ENCODE measurements at places on chromosomes 11 and 22. TPM values are rescaled to one million over a fixed set of nuclear protein-coding genes. Genes with fewer than 3 reads are reported as not detected.

DNA sequence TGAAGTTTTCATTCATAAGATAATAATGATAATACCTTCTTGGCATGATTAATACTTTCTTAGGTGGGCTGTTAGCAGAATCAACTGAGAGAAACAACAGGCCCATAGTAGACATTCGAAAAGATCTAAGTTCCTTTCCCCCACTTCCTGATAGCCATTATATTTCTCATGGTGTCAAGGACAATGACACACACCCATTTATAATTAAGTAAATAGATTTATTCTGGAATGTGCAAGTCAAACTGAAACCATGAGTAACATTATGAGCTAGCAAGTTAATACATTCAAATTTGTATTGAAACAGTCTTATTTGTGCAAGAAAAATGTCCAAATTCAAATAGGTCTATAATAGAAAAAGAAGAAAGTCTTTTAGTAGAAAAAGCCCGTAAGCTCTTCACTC, 301.1 kb downstream of the GUCY1A2 start:
- no peaks in the 10 kb centered on the region for H3K4me1 ChIP-seq
- no peak overlapping the region for H3K27ac ChIP-seq
- no peaks in the 10 kb centered on the region for H3K27me3 ChIP-seq
- no peak overlapping the region for H3K4me3 ChIP-seq

- DNase-seq, result no peak
- no peaks in the 10 kb centered on the region for H3K4me1 ChIP-seq
- H3K27me3 ChIP-seq, result no peaks in the 10 kb centered on the region
- H3K27ac ChIP-seq, result no peak overlapping the region
Measured at GRCh38 chr11:44223238-44223637, 86.7 kb downstream of the ALX4 start.

OR5A1 gene
- polyA plus RNA-seq, result not detected

GRCh38 chr11:87583931-87584330, 546.2 kb downstream of the TMEM135 start:
- no peaks in the 10 kb centered on the region for H3K27me3 ChIP-seq
- no peak overlapping the region for H3K27ac ChIP-seq
- no peaks in the 10 kb centered on the region for H3K36me3 ChIP-seq
- no peak for DNase-seq
- H3K4me3 ChIP-seq, result no peak overlapping the region
